ENCODE measurements at places on chromosomes 16 and 17. TPM values are rescaled to one million over a fixed set of nuclear protein-coding genes. Genes with fewer than 3 reads are reported as not detected.

GRCh38 chr16:27639561-27640276 lies 89.8 kb downstream of the KATNIP start:
- peak; percentile 41 for DNase-seq

DNA sequence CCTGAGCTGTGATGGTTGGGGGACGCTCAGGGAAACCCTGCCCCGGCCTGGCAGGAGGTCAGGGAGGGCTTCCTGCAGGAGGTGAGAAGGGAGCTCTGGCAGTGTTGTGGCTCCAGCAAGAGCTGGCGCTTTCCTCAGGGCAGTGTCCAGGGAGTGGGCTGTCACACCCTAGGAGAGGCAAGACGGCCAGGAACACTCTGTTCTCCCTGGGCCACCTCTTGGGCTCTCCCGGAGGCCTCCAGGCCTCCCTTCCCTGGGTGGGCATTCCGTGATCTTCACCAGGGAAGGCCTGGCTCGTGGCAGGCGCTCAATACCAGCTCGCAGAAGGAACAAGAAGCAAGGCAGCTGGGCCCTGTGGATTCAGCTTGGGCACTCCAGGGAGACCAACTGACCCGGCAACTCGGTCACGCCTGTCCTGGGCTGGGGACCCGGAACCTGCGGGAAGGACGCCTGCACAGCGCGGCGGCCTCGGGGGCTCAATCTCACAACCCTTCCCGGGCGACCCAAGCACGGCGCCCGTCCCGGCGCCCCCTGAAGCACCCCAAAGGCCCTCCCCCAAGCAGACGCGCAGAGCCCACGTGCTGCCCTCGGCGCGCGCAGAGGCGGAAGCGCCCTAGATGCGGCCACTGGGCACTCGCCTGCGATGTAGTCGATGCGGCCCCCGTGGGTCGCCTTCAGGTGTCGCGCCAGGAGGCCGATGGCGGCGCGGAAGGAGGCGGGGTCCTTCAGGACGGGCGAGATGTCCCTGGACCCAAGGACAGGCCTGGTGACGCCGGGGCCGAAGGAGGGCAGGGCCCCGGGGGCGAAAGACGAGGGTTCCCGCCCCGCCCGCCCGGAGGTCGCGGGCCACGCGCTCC lies 588 bp downstream of the APRT start:
- peak; percentile 77 for DNase-seq

DNA sequence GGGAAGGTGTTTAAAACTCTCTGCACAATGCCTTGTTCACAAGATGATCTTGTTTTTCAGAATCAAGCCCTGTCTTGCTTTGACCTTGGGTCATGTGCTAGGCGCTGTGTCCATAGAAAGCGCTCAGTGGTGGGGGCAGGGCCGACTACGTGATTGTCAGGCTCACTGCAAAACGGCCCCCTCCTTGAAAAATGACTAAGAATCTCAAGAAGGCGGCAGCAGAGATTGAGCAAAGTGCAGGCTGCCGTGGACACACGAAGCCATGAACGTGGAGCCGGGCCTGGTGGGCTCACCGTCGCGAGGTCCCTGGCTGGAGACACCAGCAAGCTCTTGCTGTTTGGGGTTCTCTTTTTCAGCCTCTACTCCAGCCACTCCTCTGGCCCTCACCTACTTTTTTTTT lies 10.2 kb downstream of the ATP2C2 start:
- no peak for DNase-seq

- no peak for DNase-seq
Measured at GRCh38 chr16:8948831-8949230, 14.9 kb downstream of the USP7 start.

DNA sequence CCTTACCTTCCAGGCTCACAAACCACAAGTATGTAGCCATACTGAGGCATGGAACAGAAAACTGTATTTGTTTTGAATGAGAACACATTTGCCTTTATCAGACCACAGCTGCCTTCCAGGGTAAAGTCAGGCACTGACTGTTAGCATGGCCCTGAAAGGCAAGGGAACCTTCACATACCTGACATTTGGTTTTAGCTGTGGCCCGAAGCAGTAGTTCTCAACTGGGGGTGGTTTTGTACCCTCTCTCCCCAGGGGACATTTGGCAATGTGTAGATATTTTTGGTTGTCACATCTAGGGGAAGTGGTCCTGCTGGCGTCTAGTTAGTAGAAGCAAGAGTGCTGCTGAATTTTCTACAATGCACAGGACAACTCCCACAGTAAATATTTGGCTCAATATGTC lies 9.2 kb downstream of the HERPUD1 start:
- no peak for DNase-seq

DNA sequence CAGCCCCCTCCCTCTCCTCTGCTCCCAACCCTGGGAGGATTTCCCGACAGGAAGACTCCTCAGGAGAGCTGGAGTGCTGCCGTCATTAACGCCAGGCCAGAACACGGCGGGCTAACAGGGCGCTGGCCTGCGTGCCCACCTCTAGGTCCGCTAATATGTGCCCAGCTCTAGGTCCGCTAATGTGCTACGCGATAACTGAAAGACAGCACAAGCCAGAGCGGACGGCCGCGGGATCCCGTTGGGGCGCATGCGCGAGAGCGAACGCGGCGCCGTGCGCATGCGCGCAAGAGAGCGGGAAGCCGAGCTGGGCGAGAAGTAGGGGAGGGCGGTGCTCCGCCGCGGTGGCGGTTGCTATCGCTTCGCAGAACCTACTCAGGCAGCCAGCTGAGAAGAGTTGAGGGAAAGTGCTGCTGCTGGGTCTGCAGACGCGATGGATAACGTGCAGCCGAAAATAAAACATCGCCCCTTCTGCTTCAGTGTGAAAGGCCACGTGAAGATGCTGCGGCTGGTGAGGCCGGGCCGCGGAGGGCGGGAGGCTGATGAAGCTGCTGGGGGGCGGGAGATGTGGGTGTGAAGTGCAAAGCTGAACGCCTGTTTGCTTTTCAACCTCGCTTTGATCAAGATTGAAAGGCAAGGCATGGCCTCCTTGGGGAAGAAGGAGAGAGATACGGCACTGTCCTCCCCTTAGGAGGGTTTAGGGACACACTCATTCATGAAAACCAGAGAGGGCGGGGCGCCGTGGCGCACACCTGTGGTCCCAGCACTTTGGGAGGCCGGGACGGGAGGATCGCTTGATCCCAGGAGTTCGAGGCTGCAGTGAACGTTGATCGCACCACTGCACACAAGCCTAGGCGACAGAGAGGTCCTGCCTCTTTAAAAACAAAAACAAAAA lies at the start of gene CKLF:
TSS of gene CKLF (plus strand) at position 291 of the 892 bp plus-strand sequence. CDS start at position 431, 140 bp downstream.
- DNase-seq: peak; percentile 84

GRCh38 chr16:84334482-84334881 lies 33.9 kb upstream of the ATP2C2 start:
- no peak for DNase-seq

DNA sequence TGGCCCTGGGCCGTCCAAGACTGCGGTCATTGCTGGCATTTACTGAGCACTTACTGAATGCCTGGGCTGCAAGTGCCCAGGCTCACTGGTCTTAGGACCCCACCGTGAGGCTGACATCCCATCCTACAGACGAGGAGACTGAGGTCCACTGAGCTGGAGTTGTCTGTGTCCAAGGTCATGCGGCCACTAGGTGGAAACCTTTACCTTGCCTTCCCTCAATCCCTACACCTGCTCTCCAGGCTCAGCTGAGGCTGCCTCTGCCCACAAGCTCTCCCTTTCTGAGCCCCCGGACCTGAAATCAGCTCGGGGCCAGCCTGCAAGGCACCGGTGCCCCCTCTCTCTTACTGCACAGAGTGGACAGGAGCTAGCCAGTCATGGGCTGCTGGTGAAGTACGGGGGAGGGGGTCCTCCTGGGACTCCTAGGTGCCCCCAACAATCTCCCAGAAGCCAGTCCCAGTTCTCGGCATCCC lies 1.5 kb downstream of the CASKIN1 start:
- DNase-seq: peak; percentile 54

DNA sequence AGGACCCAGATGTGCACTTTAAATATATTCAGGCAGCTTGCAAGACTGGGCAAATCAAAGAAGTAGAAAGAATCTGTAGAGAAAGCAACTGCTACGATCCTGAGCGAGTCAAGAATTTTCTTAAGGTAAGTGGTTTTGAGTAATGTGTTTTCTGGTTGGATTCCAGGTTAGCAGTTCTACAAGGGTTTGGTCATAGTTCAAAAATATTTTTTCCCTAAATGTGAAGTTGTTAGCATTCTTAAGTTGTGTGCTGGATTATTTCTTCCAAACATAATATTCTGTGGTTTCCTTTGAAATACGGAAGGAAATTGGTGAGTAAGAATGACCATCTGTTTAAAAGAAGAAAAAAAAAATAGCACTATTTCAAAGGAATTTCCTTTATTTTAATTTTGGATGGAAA lies 38.4 kb downstream of the PTRH2 start:
- DNase-seq: peak; percentile 81

DNA sequence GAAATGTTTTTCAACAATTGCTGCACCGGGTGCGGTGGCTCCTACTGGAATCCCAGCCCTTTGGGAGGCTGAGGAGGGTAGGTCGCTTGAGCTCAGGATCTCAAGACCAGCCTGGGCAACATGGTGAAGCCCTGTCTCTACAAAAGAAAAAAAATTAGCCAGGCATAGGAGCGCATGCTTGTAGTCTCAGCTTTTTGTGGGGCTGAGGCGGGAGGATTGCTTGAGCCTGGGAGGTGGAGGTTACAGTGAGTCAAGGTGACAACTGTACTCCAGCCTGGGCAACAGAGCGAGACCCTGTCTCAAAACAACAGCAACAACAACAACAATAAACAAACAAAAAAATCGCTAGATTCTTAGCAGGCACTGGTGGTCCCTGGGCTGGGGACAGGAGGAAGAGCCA lies 28.5 kb downstream of the IL21R start:
- DNase-seq: no peak

ASB16 gene
- not detected for total RNA-seq

DNA sequence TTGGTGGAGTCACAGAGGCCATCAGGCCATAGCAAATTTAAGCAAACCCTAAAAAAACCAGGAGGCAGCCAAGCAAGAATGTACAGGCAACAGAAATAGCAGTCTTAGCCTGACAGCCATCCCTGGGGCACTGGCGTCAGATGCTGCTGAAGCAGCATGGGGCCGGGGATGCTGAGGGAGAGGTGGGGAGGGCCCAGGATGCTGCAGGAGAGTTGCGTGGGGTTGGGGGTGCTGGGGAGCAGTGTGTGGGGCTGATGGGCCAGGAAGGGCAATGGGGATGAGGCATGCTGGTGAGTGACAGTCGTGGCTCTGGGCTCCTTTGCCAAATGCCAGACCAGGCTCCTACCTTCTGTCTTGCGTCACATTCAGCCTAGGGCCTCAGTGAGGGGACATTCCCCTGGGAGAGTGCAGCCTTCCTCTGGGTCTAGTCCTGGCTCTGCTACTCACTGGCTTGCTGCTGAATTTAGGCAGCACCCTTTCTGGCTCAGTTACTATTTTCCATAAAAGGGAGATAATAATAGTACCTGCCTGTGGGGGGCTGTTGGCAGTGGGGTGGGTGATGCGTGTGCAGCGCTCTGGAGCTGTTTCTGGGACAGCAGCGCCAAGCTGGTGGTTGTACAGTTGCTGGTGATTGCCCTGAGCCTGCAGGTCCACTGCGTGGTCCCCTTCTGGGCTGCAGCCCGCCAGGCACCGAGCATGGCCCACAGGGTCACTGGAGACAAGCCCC lies 88.1 kb downstream of the AMFR start:
- DNase-seq: no peak

GRCh38 chr17:60395508-60396065 lies 3.7 kb upstream of the USP32 start:
- no peak for DNase-seq

GRCh38 chr16:14179116-14179515 lies 108.0 kb downstream of the MRTFB start:
- peak; percentile 33 for DNase-seq

DNA sequence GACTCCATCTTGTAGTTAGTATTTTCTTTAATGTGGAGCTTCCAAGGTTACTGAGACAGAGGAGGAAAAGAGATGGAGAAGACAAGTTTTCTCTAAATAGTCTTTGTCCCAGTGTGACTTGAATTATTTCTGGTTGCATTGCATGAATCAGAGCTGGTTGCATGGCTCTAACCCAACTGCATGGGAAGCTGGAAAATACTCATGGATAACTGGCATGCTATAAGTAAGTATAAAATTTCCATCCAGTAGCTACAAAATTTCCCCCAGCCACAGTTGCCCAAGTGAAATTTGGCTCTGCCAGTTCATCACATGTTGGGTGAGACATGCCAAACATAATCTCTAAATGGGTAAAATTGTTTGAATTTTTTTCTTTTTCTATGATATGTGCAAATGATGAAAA lies 1161.5 kb downstream of the CDH11 start:
- DNase-seq: no peak

NOTUM gene
- total RNA-seq: not detected

GRCh38 chr16:82195917-82196494 lies 26.0 kb upstream of the MPHOSPH6 start:
- DNase-seq: no peak

DNA sequence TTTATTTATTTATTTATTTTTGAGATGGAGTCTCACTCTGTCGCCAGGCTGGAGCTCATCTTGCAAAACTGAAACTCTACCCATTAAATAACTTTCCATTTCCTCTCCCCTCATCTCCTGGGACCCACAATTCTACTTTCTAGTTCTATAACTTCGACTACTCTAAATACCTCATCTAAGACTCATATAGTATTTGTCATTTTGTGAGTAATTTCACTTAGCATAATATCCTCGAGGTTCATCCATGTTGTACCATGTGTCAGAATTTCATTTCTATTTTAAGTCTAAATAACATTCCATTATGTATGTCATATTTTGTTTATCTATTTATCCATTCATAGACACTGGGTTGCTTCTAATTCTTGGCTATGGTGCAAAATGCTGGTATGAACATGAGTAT lies 5.1 kb upstream of the NT5M start:
- no peak for DNase-seq

ATP2C2 gene
- total RNA-seq: 0.67 TPM

DNA sequence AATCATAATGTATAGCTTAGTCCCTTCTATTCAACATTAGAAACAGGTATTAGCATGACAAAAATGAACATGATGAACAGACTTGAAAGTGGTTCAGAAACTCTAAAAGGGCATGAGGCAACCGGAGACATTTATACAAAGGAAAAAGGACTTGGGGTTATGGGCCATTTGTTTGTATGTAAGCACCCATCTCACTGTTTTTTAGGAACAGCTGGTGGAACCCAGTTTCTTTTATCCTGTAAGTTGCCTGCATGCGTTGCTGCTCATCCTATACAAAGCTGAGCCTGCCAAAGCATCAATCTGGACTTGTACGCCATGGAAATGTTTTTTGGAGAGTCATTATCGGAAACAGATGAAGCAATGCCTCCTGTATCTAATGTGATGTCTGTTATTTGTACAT lies 72.3 kb upstream of the NACA2 start:
- no peak for DNase-seq

MPO gene
- not detected for total RNA-seq

- peak; percentile 44 for DNase-seq
Measured at GRCh38 chr17:58414596-58414997, 2.7 kb downstream of the RNF43 start.
